ENCODE measurements at places on chromosomes 12 and 14.

DNA sequence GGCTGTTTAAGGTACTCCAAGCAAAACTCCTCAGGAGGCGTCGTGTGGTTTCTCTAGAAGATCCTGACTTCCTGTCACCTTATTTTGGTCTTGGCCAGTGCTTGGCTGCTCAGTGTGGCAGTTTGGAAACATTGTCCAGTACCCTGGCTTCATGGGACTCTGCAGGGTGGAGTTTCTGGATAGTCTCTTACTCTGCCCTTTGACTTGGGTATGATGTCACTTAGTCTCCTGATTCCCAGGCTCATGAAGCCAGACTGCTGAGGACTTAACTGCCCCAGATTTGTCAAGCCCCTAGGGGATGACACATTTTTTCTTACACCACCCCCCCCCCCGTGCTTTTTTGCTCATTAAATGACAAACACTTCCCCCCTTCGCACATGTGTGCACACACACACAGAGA, 82.7 kb downstream of the ADCK1 start:
- H3K4me1 ChIP-seq = no peaks in the 10 kb centered on the region
- no peak overlapping the region for H3K4me3 ChIP-seq
- no peak overlapping the region for H3K27ac ChIP-seq
- H3K27me3 ChIP-seq = no peaks in the 10 kb centered on the region
- no peaks in the 10 kb centered on the region for H3K36me3 ChIP-seq

DNA sequence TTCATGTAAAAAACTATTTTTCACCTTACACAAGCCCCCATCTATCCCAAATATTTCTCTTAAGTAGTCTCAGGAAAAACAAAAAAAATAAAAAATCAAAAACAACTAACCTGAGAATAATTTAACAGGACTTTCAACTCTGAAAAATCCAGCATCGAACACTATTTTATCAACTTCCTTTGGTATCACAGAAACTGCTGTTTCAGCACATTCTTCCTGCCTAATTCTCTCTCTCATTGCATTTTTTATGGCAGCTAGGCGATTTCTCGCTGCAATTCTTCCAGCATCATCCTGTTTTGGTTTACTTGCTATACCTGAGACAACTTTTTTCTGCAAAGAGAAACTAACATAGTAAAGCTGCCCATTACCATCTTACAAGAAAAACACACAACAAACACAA, 29.4 kb downstream of the LGALS3 start:
- no peak overlapping the region for H3K4me3 ChIP-seq
- DNase-seq = no peak
- H3K36me3 ChIP-seq = peaks cover 74% of the 10 kb centered on the region

GRCh38 chr14:90732139-90732538, 84.1 kb downstream of the TTC7B start:
- no peak overlapping the region for H3K4me3 ChIP-seq
- no peaks in the 10 kb centered on the region for H3K4me1 ChIP-seq
- DNase-seq = no peak
- H3K36me3 ChIP-seq = no peaks in the 10 kb centered on the region
- H3K27me3 ChIP-seq = no peaks in the 10 kb centered on the region

DNA sequence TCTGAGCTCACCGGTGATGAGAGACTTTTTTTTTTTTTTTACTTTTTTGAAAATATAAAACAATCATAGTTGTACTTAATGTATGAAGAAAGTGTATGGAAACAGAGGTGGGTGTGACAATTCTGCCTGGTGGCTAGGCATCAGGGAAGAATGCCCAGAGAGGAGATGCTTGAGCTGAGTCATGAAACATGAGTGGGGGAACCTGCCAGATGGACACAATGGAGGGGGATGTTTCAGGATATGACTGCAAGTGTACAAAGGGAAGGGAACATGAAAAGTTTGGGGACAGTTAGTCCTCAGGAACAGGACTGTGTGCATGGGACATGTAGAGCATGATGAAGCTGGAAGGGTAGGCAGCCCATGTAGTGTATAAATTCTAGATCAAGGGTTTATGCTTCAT, 274.2 kb upstream of the E2F7 start:
- H3K36me3 ChIP-seq = no peaks in the 10 kb centered on the region
- H3K27me3 ChIP-seq = no peaks in the 10 kb centered on the region
- H3K27ac ChIP-seq = no peak overlapping the region

DNA sequence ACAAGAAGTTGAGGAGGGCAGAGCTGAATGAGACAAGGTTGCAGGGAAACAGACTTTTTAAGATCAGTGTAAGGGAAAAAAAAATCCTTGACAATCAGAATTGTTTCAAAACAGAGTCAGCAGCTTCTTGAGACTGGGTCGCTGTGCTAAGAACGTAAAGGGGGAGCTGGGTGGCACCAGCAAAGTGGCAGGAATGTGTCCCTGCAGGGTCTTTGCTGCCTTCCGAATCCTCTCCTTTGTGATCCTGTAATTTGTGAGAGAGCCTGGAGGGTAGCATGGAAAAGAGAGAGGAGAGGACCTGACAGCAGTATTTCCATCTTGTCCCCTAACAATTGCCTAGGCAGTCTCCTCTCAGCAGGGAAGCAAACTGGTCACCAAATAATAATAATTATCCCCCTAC, 472.8 kb downstream of the RGS6 start:
- no peak overlapping the region for H3K4me3 ChIP-seq
- no peaks in the 10 kb centered on the region for H3K27me3 ChIP-seq
- no peaks in the 10 kb centered on the region for H3K4me1 ChIP-seq
- H3K36me3 ChIP-seq = no peaks in the 10 kb centered on the region

GRCh38 chr12:93957870-93958269, 190.5 kb upstream of the PLXNC1 start:
- no peaks in the 10 kb centered on the region for H3K36me3 ChIP-seq
- H3K4me1 ChIP-seq = no peaks in the 10 kb centered on the region
- DNase-seq = no peak
- H3K4me3 ChIP-seq = no peak overlapping the region
- no peaks in the 10 kb centered on the region for H3K27me3 ChIP-seq
- no peak overlapping the region for H3K27ac ChIP-seq

GRCh38 chr12:113762155-113762881, 203.8 kb downstream of the RBM19 start:
- H3K4me1 ChIP-seq = no peaks in the 10 kb centered on the region
- no peaks in the 10 kb centered on the region for H3K27me3 ChIP-seq
- peak; percentile 62 for DNase-seq
- H3K27ac ChIP-seq = no peak overlapping the region

- DNase-seq = no peak
- H3K27ac ChIP-seq = no peak overlapping the region
- no peaks in the 10 kb centered on the region for H3K27me3 ChIP-seq
- no peaks in the 10 kb centered on the region for H3K4me1 ChIP-seq
- no peaks in the 10 kb centered on the region for H3K36me3 ChIP-seq
Observed at GRCh38 chr14:58746261-58746660, 108.5 kb downstream of the DACT1 start.

DNA sequence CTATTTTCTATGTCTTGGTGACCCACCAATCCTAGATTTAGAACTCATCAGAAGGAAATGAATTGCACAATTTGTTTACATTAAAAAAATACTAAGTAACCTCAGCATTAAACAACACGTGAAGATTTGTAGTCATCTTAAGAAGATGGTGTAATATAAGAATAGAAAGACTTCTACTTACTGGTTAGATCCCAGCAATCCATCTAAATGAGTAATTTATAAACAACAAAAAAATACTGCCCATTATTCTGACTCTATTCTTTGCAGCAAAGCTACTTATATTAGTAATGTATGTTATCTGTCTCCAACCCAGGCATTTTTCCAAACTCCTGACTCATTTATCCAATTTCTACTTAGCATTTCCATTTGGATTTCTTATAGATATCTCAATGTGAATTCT, 67.8 kb downstream of the CD163L1 start:
- H3K4me3 ChIP-seq = no peak overlapping the region
- no peaks in the 10 kb centered on the region for H3K36me3 ChIP-seq
- H3K27me3 ChIP-seq = no peaks in the 10 kb centered on the region
- H3K27ac ChIP-seq = no peak overlapping the region
- H3K4me1 ChIP-seq = no peaks in the 10 kb centered on the region

- DNase-seq = no peak
- no peaks in the 10 kb centered on the region for H3K4me1 ChIP-seq
- no peaks in the 10 kb centered on the region for H3K27me3 ChIP-seq
- no peak overlapping the region for H3K27ac ChIP-seq
- no peak overlapping the region for H3K4me3 ChIP-seq
Observed at GRCh38 chr12:57717131-57717530, 21.4 kb downstream of the AGAP2 start.

- H3K4me1 ChIP-seq = no peaks in the 10 kb centered on the region
- H3K27ac ChIP-seq = no peak overlapping the region
- H3K27me3 ChIP-seq = no peaks in the 10 kb centered on the region
- H3K36me3 ChIP-seq = no peaks in the 10 kb centered on the region
- DNase-seq = no peak
Observed at GRCh38 chr12:47164116-47164515, 84.4 kb upstream of the AMIGO2 start.

- no peaks in the 10 kb centered on the region for H3K27me3 ChIP-seq
- peak overlapping the region; percentile 30 for H3K27ac ChIP-seq
- H3K4me3 ChIP-seq = no peak overlapping the region
- 0 out of 2 replicates have a peak, but pooled peaks cover 10% of the 10 kb centered on the region for H3K4me1 ChIP-seq
- H3K36me3 ChIP-seq = no peaks in the 10 kb centered on the region
Observed at GRCh38 chr12:95177201-95177768, 40.0 kb downstream of the FGD6 start.

DNA sequence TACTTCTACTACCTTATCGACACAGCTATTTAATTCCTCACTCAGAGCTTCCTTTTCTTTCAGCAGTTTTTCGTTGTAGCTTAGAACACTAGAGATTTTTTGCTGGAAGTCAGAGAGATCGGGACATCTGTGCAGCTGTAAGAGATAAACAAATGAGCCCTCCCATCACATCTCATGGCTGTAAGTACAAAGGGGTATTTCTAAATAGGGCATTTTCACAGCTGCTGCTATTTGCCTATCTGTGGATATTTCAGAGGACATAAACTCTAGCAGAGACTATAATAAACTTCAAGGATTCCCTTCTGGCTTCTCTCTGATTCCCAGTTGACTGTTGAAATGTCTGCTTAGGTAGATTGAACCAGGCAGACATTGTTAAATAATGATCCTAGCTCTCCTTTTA, 76.1 kb upstream of the SAV1 start:
- no peak for DNase-seq
- H3K4me1 ChIP-seq = no peaks in the 10 kb centered on the region
- H3K36me3 ChIP-seq = peaks cover 7% of the 10 kb centered on the region
- H3K27me3 ChIP-seq = no peaks in the 10 kb centered on the region

DNA sequence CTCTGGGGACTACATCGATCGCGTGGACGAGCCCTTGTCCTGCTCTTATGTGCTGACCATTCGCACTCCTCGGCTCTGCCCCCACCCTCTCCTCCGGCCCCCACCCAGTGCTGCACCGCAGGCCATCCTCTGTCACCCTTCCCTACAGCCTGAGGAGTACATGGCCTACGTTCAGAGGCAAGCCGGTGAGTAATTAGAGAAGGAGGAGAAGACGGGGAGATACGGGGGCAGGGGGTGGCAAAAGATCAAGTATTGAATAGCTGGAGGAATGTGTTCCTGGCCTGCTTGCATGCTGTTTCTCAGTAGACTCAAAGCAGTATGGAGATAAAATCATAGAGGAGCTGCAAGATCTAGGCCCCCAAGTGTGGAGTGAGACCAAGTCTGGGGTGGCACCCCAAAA, 21.9 kb downstream of the OS9 start:
- no peak for DNase-seq
- no peaks in the 10 kb centered on the region for H3K27me3 ChIP-seq
- no peak overlapping the region for H3K4me3 ChIP-seq
- H3K4me1 ChIP-seq = no peaks in the 10 kb centered on the region

DNA sequence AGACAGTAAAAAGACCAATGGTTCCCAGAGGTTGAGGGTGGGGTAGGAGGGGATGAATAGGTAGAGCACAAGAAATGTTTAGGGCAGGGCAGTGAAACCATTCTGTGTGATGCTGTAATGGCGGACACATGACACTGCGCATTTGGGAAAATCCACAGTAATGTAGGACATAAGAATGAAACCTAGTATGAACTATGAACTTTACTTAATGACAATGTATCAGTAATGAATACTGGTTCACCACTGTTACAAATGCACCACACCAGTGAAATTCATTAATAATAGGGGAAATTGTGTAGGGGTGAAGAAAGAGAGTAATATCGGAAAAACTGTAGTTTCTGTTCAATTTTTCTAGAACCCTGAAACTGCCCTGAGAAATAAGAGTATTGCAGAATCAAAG, 5.6 kb downstream of the ERH start:
- H3K4me1 ChIP-seq = peaks cover 12% of the 10 kb centered on the region
- H3K4me3 ChIP-seq = no peak overlapping the region
- H3K27me3 ChIP-seq = no peaks in the 10 kb centered on the region
- peaks cover 54% of the 10 kb centered on the region for H3K36me3 ChIP-seq
- no peak for DNase-seq

- no peaks in the 10 kb centered on the region for H3K27me3 ChIP-seq
- H3K36me3 ChIP-seq = no peaks in the 10 kb centered on the region
- H3K27ac ChIP-seq = no peak overlapping the region
- no peak overlapping the region for H3K4me3 ChIP-seq
- no peak for DNase-seq
- peaks cover 5% of the 10 kb centered on the region for H3K4me1 ChIP-seq
Observed at GRCh38 chr14:37708481-37708880, 113.1 kb downstream of the TTC6 start.

DNA sequence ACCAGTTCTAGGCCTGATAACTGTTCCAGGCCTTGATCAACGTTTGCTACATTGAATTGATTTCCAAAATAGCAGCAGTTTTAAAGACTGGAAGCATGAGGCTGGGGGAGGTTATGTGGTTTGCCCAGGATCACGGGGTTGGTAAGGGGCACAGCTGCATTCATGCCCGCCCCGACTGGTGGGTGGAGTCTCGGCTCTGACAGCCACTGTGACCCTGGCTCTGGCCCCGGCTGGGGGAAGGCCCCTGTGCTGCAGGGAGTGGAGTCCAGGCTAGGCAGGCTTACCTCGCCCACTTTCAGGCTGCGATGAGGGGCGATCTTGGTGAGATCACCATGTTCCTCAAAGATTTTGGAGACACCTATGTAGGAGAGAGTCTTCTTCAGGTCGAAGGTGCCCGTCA, 13.3 kb upstream of the SERPINA9 start:
- 0 out of 2 replicates have a peak, but pooled peaks cover 6% of the 10 kb centered on the region for H3K4me1 ChIP-seq
- H3K4me3 ChIP-seq = no peak overlapping the region

DNA sequence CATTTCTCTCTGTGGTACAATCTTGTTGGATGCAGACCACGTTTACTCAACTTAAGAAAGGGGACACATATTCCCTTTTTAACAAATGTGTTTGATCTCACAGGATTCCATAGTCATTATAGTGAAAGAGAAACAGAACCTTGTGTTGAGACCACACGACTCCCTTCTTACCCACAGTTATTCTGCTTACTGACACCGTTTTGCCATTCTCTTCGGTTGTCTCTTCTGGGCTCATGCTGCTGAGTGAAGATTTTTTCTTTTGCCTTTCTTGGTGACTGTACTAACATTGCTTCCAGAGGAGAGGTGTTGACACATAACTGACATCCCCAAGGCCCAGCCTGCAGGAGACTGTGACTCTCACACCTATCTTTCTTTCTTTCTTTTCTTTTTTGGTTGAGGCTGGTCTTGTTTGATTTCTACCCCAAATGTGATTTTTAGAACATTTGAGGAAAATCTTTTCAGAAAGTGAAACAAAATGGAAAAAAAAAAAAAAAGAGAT, 61.2 kb upstream of the OTOGL start:
- no peak overlapping the region for H3K27ac ChIP-seq
- H3K4me3 ChIP-seq = no peak overlapping the region
- DNase-seq = no peak
- H3K27me3 ChIP-seq = peaks cover 12% of the 10 kb centered on the region

Data from GM23338 (cell line).